Stimulated activated CD4-positive, alpha-beta T cell treated with anti-CD3 and anti-CD28 coated beads, Interleukin-1b, Interleukin-23, amount 100 ng/mL, for 1 hour (primary cell): ENCODE measurements at places on chromosomes 2 and 18.

DNA sequence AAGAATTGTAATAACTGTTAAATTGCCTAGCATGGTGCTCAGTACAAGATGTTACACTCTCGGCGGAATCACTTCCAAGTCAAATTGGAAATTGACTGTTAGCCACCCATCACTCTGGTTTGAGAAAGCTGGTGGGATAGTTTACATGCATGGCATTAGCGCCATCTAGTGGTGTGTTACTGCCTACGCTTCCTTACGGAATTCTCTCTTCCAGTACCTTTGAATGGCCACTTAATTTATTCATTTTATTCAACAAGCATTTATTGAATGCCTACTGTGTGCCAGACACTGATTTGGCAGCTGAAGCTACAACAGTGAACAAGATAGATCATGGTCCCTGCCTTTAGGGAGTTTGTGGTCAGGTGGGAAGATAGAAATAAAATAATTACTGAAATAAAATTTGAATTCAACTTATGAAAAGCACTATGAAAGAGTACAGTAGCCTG lies 171.2 kb downstream of the TMEM247 start:
- peak; percentile 37 for DNase-seq

GRCh38 chr2:233404222-233404621 lies 49.9 kb downstream of the DGKD start:
- DNase-seq, result peak; percentile 35

GRCh38 chr2:58932801-58933200 lies 691.7 kb upstream of the FANCL start:
- no peak for DNase-seq

DNA sequence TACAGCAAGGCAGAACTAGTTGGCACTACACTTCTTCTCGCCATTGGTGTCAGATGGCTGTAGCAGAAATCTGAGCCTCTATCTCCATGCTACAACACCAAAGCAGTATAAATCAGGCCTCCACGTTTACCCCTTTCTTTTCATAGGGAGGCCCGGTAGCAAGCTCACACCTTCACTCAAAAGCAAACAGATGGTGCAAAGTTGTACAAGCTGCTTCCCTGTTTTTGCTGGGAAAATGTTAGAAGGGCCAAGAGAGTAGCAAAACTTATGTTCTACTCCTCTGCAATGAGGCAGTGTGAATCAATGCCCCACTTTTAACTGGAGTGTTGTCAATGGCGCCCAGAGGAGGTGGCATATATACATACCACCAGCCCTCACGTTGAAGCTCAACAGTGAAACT lies 369.6 kb upstream of the NRXN1 start:
- DNase-seq, result no peak

DNA sequence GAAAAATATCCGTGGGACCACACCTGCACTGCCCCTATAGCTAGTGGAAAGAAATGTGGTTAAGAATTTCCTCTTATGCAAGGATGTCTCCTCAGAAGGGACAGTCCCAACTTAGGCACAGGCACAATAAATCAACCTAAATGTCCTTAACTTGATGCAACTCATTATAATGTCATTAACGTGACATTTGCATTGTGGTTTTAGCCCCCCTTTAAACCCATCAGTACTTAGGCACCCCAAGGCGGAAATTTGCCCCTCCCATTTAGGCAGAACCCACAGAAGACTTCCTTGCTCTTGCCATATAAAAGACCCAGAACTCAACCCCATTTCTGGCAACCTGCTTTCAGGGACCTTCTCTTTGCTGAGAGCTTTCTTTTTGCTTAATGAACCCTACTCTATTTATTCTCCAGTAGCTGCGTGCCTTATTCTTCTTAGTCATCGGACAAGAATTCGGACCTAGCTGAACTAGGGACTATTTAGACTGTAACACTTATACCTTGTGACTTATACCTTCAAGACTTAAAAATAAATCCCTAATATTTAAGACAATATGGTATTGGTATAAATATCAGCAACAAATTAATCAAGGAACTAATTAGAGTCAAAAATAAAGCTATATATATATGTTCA lies 1281.6 kb upstream of the TMEFF2 start:
- DNase-seq, result no peak

DNA sequence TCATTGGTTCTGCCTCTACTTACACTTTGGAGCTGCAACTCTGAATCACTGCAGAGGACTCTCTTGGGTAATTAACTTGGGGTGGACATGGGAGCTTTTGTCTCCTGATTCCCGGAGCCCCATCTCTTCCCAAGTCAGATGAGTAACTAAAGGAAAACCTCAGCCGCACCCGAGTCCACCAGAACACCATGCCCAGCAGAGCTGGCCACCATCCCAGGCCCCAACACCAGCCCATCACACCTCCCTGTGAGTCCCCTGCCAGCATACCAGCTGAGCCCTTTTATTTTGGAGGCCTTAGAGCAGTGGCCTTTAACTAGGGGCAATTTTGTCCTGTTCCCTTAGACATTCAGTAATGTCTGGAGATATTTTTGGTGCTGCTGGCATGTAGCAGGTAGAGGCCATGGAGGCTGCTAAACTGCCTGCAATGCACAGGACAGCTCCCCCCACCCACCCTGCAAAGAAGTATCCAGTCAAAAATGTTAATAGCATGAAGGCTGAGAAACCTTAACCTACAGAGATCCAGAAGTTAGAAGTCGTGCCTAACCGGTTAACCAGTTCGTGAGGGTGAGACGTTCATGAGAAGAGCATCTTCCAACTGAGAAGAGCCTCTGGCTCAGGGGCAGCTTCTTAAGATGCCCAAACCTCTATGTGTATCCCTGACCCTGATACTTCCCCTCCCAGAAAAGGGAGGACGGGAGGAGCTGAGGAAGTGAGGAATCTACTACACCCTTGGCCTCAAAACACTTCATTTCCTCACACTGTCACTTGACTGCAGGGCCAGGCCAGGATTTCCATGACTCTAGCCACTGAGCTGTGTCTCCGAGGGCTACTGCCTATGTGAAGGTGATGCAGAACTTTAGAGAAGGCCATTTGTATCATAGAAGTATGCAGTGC lies 139.9 kb upstream of the EPAS1 start:
- no peak for DNase-seq

GRCh38 chr18:4557502-4557901 lies 102.4 kb upstream of the DLGAP1 start:
- no peak for DNase-seq

GRCh38 chr2:191070276-191070675 lies 56.3 kb upstream of the STAT1 start:
- DNase-seq, result no peak

GRCh38 chr2:98063291-98063854 lies 23.6 kb upstream of the VWA3B start:
- no peak for DNase-seq

DNA sequence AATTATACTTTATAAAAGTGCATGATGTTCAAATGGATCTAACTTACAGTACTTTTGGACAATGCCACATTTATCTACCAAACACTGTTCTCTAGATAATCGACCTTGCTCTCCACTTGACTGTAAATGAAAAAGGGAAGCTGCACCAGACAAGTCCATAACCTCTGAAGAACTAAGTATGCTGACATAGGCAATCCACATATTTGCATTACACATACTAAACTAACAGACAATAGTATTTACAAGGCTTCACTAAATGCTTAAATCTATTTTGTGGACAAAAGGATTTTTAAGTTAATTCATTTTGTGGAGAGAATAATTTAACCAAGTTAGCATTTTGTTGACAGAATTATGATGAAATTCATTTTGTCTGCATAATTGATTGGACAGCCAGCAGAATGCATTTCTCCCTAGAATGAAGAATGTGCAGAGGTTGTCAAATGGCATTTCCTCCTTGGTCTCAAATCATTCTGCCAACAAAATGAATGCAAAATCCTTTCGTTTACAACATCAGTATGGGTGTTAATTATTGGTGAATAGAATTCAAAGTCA lies 520.9 kb downstream of the CPS1 start:
- DNase-seq, result no peak

DNA sequence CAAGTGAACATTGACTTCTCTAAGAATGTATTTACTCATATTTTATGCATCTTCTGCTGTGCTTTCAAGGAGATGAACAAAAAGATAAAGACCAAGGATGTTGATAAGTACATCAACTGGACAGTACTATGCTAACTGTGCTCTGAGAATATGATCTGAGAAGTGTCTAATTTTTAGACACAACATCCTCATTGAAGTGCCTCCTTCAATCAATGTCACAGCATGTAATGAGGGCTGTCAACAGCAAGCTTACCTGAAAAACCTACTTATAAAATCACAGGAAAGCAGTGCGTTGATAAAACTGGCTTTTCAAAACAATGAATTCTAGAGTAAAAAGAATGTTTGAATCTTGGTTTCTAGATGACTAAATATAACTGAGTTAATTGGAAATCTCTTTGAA lies 452.9 kb upstream of the DSEL start:
- no peak for DNase-seq

DNA sequence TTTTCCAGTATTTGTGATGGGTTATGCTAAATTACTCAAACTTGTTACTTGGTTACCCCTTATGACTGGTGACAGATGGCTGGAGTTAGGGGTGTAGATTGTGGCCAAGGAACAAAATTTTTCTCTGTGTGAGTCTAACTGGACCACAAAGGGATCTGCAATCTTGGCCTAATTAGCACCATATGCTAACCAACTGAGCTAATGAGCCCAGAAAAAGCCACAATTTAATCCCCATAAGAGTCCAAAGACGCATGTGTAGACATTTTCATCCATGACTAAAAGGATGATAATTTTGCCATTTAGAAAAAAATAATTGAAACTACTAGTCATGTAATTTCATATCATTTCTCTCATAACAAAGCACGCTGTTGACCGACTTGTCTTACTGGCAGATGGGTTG lies 151.2 kb downstream of the ABCA12 start:
- no peak for DNase-seq

GRCh38 chr2:45014016-45014702 lies 4.9 kb upstream of the SIX2 start:
- no peak for DNase-seq

DNA sequence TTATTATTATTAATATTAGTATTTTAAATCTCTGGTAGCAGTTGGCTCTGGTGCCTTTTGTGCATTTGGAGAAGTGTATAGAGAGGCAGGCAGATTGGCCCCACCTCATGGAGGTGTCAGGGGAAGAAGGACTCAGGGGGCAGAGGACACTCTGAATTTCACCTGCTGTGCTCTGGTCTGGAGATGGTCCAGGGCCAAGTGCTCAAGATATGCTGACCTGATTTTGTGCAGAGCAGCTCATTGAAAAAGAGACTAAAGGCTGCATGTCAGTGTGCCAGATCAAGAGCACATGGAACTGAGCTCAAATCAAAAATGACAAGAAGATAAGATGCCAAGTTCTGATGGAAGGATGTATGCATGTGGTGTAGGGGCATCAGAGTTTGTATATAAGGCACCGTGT lies 323.6 kb upstream of the TNP1 start:
- no peak for DNase-seq

DNA sequence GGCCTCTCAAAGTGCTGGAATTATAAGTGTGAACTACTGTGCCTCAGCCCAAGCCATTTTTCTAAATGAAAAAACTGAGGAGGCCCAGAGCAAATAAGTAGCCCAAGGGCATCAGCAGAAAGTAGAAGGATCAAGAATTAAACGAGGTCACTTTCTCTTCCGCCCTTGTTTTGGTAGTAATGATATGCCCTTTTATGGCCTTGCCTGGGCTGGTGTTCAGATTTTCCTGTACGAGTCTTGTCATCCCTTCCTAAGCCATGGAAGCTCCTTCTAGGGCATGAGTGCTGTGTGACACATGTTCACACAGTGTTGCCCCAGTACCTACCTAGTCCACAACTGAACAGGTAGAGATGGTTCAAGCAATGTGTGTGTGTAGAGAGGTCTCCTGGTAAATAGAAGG lies 6.6 kb downstream of the HPCAL1 start:
- no peak for DNase-seq

GRCh38 chr18:34600874-34601656 lies 109.0 kb upstream of the DTNA start:
- DNase-seq, result no peak

GRCh38 chr2:170512266-170512665 lies 202.9 kb upstream of the SP5 start:
- no peak for DNase-seq

DNA sequence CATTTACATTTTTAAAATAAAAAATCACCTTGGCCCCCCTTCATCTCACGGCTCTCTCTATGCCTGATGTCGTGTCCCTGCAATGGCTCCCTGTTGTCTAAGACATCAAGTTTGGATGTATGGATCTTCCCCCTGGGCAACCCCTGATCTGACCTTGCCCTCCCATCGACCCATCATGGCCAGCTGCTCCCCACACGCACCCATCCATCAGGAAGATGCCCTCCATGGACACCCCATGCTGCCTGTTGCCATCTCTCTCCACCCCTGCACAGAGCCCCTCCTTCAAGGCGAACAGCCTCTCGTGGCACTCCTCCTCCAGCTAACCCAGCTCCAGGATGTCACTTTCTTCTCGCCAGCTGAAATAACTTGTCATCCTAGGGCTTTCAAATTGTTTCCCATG lies 59.5 kb downstream of the DPYSL5 start:
- DNase-seq, result no peak

GRCh38 chr2:38375696-38376345 lies 1.3 kb downstream of the ATL2 start:
- DNase-seq, result peak; percentile 16

DNA sequence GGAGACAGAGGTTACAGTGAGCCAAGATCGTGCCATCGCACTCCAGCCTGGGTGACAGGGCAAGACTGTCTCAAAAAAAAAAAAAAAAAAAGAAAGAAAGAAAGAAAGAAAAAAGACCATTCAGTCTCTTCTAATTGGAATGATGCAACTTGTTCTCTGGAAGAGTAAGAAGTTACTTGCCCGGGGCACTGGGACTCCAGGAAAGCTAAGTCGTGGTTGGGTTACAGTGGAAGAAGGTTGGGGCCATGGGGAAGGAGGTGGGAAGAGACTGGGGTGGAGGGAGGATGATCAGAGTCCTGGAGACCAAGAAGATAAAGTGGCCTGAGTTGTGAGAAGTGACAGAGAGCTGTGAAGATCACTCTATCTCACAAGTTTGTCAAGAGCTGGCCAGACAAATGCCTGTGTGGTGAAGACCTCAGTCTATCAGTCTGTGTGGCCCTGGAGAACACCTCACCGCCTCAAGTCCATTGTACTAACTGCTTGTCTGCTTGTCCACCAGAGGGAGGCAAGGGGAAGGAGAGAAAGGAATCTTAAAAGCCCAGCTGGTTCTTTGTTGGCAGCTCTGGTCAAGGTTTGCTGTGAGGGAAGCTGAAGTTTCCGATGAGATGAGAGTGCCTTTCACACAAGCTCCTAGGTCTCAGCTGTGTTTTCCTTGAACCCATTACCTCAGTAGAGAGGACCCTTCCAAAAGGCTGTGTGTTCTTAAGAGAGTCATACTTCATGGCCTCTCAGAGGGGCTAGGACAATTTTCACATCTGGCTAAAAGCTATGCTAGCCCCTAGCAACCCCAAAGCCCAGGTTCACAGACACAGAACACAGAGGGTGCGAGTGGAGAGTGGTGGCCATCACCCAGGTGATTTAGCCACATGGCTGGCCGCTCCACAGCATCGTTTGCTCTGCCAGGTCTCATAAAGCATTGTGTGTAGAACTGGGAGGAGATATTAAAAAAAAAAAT lies 72.0 kb upstream of the TMEM178A start:
- no peak for DNase-seq

GRCh38 chr2:179612591-179613298 lies 248.7 kb downstream of the ZNF385B start:
- DNase-seq, result no peak
